ENCODE measurements at places on chromosomes 7 and 10.

GRCh38 chr7:118057404-118057803, 126.6 kb upstream of the LSM8 start:
- no peak for DNase-seq

- DNase-seq: no peak
Measured at GRCh38 chr7:74373536-74373935, 80.2 kb upstream of the GTF2IRD1 start.

- DNase-seq: no peak
Measured at GRCh38 chr7:68432585-68432984, 1165.7 kb upstream of the AUTS2 start.

GRCh38 chr7:27161721-27162560, 3.4 kb downstream of the HOXA9 start:
- no peak for DNase-seq

DNA sequence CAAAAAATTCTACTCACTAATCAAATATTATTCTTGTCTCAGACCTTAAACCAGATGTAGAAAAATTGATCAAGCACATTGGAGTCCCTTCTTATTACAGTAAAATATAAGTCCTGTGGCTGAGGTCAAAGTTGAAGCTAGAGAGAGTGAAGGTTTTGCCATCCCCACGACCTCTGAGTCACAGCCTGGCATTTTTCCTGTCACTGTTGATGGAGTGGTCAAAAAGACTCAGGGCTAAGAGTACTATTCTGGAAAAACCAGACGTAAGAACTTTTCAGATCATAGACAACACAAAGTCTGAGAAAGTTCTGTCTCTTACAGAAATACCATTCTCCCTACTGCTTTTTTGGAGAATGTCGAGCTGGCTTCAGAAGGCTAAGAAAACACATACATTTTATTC, 323.7 kb upstream of the ANKRD30A start:
- no peak for DNase-seq

DNA sequence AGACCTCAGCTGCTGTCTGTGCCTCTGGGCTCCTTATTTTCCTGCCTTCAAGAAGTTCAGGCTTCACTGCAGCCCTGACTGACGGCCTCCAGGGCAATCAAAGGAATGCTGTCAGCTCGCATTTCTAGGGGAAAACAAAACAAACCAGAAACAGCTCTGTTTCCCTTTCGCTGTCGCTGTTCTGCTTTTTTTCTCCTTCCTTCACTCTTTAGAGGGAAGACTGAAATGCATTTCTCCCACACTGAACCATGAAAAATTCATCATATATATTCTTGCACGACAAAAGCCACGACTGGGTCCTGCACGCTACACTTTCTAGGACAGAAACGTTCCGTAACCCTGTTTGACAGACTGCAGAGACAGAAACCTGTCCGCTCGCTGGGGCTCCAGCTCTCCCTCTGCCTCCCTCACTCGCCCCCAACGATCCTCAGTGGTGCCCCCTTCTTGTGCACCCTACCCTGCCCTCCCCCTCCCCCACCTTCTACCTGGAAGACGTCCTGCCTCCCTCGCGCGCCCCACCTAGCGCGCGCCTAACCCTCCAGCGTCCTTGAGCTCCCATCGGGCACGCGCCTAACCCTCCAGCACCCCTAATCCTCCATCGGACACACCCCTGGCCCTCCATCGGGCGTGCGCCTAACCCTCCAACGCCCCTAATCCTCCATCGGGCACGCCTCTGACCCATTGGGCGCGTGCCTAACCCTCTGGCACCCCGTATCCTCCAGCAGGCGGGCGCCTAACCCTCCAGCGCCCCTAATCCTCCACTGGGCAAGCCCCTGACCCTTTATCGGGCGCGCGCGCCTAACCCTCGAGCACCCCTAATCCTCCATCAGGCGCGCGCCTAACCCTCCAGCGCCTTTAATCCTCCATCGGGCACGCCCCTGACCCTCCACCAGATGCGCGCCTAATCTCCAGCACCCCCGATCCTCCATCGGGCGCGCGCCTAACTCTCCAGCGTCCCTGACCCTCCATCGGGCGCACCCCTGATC, 37.1 kb downstream of the SVOPL start:
- DNase-seq: no peak

- no peak for DNase-seq
Measured at GRCh38 chr7:732556-732955, 5.5 kb upstream of the PRKAR1B start.

GRCh38 chr10:116055252-116055916, 217.6 kb downstream of the GFRA1 start:
- no peak for DNase-seq

- no peak for DNase-seq
Measured at GRCh38 chr7:116552602-116553001, 27.8 kb downstream of the CAV1 start.

DNA sequence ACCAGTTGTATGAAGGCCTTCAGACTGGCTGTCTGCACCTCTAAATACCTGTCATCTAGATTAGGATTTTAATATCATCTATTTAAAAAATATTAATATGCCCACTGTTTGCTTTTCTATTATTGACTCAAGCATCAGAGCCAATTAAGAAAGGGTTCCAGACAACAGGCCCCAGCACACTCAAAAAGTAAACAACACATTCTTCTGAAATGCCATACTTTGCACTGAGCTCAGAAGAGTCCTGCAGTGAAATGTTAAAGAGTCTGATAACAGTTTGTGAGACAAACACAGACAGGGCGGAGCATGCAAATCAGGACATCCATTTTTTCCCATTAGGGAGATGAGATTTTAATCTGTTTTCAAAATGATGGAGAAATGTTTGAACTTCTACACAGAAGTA, 45.9 kb upstream of the KLF6 start:
- DNase-seq: no peak

- no peak for DNase-seq
Measured at GRCh38 chr10:70417568-70417967, 13.6 kb downstream of the EIF4EBP2 start.

DNA sequence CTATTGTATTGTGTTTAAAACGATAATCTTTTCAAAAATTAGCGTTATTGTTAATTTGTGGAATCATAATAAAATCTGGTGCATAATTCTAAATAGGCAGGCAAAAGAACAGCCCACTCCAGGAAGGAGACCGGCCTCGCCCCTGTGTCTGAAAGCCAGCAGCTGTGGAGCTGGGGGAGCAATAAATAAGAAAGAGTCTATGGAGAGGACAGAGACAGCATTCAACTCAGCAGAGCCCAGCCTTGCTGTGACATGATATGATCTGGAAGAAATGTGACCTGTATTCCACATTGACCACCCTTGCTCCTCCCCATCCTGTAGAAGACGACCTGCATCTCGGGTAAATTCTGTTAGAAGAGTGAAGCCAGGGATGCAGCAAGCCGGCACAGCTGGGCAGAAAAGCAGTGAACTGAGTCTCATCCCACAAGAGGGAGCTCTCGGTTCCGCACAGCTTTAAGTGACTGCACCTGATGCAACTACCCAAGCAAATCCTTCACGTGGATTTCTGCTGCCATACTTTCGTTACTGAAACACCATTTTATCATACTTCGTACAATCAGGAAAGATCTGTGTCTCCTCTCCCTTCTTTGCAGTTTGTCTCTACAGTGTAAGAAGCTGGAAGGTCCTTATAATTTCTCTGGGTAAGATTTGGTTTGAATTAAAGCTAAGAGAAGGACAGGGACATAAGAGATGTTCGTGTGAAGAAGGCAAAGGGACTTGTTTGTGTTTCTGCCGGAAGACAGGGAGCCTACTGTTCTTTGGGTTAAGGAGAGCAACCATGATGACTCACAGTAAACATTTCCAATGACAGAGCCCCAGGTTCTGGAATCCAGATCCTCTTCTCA, 427.1 kb downstream of the GPAM start:
- DNase-seq: no peak

GRCh38 chr10:114206902-114207301, 27.7 kb downstream of the TDRD1 start:
- DNase-seq: no peak

DNA sequence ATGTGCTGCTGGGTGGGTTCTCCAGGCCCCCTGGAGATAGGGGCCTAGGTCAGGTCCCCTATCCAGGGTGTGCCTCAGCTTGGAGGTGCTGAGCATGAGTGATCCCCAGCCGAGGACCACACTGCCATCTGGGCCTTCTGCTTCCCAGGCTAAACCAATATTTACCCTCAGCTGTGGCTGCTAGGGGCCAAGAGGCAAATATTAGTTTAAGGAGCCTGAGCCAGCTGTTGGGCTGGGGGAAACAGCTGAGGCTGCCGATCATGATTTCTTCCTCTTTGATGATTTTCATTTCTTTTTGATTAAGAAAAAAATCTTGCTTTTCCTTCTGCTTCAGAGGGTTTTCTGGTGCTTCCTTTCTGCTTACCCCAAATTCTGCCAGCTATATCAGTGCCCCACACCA, 83.4 kb downstream of the NEURL1 start:
- DNase-seq: no peak

- no peak for DNase-seq
Measured at GRCh38 chr10:30782537-30783461, 153.2 kb upstream of the LYZL2 start.

GRCh38 chr10:11655836-11656235, 44.4 kb upstream of the USP6NL start:
- DNase-seq: peak; percentile 48

DNA sequence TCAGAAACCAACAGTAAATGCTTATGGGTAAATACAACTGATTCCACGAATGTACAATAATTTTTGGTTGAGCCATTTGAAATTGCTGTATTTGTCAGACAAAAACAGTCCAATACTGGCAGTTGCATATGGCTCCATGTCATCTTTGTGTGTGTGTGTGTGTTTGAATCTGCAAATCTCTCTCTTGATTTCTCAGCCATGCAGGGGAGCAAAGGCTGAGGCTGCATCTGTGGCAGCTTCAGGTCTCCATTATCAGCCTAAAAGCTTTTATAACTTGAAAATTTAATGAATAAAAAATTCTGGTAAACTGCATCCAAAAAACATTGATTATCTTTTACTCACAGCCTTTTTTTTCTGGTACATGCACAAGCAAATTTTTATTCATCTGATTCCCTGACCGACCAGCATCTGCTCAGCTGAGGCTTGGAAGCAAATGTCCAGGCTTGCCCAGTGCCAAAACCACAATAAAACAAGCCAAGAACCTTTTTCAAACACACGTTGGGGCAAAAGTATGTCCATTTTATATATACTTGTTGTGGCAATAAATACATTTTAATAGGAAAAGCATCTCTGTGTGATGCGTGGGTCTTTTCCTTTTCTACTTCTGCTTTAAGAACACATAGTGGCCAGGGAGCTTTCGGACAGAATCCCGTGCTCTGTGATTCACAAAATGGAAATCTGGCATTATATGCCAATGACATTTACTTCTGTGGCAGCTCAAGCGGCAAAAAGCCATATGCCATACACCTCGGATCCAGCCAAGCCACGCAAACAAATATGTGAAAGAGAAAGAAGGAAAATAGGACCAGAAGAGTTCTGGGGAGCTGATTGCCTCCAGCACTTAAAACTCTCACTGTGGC, 275.6 kb upstream of the AOAH start:
- DNase-seq: no peak

GRCh38 chr10:58665361-58665760, 152.7 kb downstream of the BICC1 start:
- DNase-seq: no peak

- DNase-seq: no peak
Measured at GRCh38 chr7:7895004-7895650, 73.5 kb upstream of the GLCCI1 start.

GRCh38 chr10:104246976-104247375, 7.7 kb upstream of the GSTO1 start:
- peak; percentile 100 for DNase-seq

DNA sequence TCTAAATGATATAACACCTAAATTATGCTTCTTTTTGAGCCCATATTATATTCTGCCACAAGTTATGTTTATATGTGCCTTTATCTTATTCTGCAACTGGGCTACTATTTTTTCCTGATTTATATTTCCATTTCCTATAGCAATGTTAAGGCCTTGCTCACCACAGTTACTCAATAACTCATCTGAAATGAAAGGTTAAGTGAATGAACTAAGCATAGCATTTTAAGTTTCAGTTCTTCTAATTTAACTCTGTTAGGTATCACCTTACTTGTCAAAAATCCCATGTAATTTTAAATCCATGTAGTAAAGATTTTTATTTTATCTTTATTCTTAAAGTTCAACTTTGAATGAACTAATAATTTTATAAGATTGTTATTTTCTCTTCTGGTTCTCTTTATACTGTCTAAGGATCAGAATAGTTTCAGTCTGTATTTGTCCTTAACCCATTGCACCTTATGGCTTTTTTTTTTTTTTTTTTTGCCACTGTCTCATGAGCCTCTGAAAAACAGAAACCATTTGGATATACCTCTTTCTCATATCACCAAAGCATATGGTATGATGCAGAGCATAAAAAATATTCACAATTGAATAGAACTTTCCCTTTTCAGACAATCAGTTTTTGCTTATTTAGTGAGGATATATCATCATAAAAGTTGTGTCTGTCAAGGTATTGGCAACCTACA, 301.8 kb upstream of the ZWINT start:
- no peak for DNase-seq

DNA sequence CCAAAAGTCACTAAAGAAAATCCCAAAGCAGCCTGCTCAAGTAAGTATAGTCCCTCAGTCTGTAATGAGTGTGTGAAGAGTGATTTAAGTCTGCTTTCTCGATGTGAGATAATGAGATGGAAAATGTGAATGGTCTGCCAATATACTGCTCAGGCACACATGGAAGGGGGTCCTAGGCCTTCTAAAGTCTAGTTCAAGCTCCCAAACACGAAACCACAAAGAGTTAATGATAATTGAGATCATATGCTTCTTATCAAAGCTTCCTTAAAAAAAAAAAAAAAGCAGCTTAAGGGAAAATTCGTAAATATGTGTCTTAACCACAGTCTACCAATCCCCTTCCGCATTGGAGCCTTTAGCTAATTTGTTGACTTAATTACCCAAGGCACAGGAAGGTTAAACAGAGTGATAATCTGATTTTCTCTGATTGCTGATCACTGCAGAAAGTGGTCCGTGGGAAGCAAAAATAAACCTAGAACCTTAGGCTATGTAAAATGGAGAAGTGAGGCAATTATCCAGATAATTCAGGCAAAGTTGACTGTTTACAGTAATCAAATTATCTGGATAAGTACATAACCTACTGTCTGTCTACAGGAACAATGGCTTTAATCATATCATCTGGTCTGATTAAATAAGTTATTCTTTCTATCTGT, 172.9 kb downstream of the MBL2 start:
- DNase-seq: no peak

- DNase-seq: no peak
Measured at GRCh38 chr10:131516285-131516684, 204.8 kb upstream of the TCERG1L start.

- DNase-seq: no peak
Measured at GRCh38 chr7:2955269-2955668, 88.4 kb downstream of the CARD11 start.

GRCh38 chr10:124680675-124681074, 63.5 kb downstream of the FAM53B start:
- DNase-seq: peak; percentile 88

GRCh38 chr10:131081786-131082185, 229.7 kb downstream of the TCERG1L start:
- DNase-seq: no peak

DNA sequence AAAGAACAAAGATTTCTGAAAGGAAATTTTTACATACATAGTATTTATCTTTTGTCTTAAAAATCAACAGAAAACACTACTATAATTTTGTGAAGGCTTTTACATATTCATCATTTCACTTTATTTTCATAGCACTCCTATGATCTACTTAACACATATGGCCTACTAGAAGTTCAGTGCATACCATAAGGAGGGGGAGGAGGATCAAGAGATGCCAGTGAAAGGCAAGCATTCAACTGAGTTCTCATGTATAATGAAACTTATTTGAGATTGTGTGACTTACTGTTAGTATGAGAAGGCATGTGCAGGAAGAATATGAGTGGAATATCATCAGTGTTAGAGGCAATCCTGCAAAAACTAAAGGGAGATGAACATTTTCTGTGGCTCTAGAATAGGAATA, 10.6 kb downstream of the BRAF start:
- no peak for DNase-seq

Measured in inflammatory macrophage treated with lipopolysaccharide for 1 hour (primary cell).